ENCODE measurements at places on chromosomes 1 and 21. TPM values are rescaled to one million over a fixed set of nuclear protein-coding genes. Genes with fewer than 3 reads are reported as not detected.

Gene DNALI1
- total RNA-seq: 1.5 TPM

Gene PIAS3
- 9.4 TPM for total RNA-seq

Gene PDPN
- 0.38 TPM for total RNA-seq

Gene EFCAB7
- total RNA-seq: 3.4 TPM

Gene RHD
- total RNA-seq: not detected

Gene KCNA3
- not detected for total RNA-seq

Gene PIK3CD
- total RNA-seq: 3.6 TPM

Gene LYSMD1
- total RNA-seq: 2.9 TPM

Gene ESRRG
- not detected for total RNA-seq

Gene MLLT11
- total RNA-seq: 4.8 TPM

Gene LRRN2
- total RNA-seq: not detected

Gene DMRTA2
- not detected for total RNA-seq

Gene FMOD
- 0.47 TPM for total RNA-seq

Gene PRAMEF2
- total RNA-seq: not detected

Gene KRTAP23-1
- total RNA-seq: not detected

Gene PADI2
- not detected for total RNA-seq

Gene SLAMF6
- not detected for total RNA-seq

Gene IL10RB
- 30.7 TPM for total RNA-seq

Gene TAF1A
- 6.2 TPM for total RNA-seq

Gene ASTN1
- not detected for total RNA-seq

Gene KRTAP12-2
- not detected for total RNA-seq

Gene MT1HL1
- total RNA-seq: not detected

Gene GUCA2A
- not detected for total RNA-seq

Gene TSPEAR
- not detected for total RNA-seq

Gene IGSF21
- not detected for total RNA-seq
